ENCODE measurements at places on chromosomes 6 and 20. TPM values are rescaled to one million over a fixed set of nuclear protein-coding genes. Genes with fewer than 3 reads are reported as not detected.

DNA sequence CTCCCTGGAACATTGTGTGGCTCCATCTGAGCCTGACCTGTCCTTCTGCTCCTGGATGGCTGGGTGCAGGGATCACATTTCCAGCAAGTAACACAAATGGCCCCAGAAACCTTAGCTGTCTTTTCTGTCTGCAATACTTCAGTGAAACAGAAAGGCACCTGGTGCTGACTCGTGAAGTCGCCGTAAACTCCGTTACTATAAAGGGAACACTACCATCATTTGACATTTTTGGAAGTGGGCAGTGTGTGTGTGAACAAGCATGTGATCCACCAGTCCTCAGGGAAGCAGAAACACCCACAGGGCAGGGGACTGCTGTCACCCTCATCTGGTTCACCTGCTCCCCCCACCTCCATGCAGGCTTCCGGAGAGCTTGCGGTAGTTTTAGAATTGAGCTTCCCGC, 23.9 kb downstream of the SERPINB6 start:
- no peak for DNase-seq

Gene APOM
- polyA plus RNA-seq, result 3.6 TPM

Gene LRRN4
- not detected for polyA plus RNA-seq

GRCh38 chr6:91149246-91149955, 562.5 kb upstream of the MAP3K7 start:
- DNase-seq, result no peak

Gene SLC22A7
- polyA plus RNA-seq, result 0.15 TPM

- no peak for DNase-seq
Observed at GRCh38 chr6:87827346-87827745, 125.3 kb upstream of the AKIRIN2 start.

DNA sequence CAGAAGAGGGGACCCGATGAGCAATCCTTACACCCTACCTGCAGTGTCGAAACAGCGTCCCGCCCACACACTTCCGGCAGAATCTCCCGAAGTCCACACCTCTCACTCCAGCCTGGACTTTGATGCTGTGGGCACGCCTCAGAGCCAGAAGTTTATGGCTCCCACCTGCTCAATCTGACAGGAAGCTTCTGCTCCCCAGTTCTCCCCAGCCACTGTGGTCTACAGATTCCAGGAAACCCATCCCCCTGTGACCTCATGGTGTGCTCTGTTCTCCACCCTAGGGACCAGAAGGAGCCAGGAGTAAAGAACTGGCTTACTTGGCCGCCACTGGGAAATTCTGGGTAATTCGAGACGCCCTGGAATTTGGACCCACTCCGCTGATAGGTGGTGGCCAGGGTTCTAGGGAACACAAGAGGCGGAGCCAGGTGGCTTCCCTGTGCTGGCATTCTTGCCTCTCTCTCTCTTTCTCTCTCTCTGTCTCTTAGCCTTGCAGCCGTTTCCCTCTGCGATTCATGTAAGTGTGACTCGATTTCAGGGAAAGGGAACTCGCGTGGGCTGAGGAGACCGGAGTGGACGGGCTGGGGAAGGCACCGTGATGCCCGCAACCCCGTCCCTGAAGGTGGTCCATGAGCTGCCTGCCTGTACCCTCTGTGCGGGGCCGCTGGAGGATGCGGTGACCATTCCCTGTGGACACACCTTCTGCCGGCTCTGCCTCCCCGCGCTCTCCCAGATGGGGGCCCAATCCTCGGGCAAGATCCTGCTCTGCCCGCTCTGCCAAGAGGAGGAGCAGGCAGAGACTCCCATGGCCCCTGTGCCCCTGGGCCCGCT, at the start of gene TRIM15:
TRIM15 (plus strand) TSS at position 457 of the 828 bp plus-strand sequence; CDS start at position 596, 139 bp downstream.
- no peak for DNase-seq

GRCh38 chr20:5863040-5863833, 87.1 kb downstream of the TRMT6 start:
- DNase-seq, result no peak

Gene SUMO4
- not detected for polyA plus RNA-seq

Gene CAGE1
- polyA plus RNA-seq, result not detected

GRCh38 chr20:695165-695866, 19.7 kb upstream of the SCRT2 start:
- no peak for DNase-seq

DNA sequence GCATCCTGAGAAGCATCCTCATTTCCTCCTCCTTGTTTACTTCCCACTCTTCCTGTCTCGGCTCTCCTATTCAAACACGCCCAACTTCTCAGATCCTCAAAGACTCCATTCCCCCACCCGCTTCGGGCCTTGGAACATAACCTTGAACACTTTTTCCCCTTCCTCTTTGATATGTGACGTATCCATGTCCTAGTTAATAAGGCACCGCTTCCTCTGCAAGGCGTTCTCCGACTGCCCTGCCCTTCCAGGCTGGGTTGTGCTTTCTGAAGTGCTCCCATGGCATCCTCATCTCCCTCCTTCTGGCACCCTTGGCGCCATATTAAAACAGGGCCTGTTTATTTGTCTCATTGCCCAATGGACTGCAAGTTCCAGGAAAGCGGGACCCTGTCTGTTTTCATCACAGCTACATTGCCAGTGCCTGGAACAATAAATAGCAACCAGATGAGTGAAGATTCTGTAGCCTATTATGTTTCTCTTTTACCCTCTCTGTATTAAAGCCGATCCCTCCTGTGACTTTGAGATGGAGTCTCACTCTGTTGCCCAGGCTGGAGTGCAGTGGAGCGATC, 115.3 kb upstream of the TRAF3IP2 start:
- no peak for DNase-seq

DNA sequence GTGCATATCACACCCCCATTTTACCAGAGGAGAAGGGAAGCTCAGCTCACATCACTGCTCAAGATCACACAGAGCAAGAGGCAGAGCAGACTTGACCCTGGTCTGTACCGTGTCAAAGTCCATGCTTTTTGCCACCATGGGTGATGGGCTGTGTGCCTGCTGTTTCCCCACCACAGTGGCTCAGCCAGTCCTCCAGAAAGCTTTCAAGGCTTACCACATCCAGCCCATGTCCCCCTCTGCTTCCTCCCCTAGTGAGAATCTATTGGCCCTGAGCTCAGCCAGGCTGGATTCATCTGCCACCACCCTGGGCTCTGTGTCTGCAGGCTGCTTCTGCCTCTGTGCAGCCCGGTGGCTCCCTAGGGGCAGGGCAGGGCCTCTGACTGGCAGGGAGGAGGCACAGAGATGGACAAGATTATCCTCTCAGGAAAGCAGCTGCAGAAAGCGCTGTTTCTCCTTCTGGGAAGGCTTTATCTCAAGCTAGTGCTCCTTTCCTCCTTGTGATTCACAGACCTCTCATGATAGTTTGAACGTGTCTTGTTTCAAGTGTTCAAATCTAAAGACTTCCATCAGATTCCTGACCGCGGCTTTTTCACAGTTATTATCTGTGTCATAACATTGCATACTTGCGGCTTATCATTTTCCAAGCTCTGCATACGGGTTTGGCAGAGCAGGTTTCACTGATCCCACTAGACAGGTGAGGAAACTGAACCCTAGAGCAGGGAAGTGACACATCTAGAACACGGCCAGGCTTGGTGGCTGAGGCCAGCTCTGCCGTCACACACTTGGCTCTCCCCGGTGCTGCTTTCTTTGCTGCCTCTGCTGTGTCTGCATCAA, 37.4 kb downstream of the VEGFA start:
- DNase-seq, result no peak

Gene OXT
- 0.48 TPM for polyA plus RNA-seq

DNA sequence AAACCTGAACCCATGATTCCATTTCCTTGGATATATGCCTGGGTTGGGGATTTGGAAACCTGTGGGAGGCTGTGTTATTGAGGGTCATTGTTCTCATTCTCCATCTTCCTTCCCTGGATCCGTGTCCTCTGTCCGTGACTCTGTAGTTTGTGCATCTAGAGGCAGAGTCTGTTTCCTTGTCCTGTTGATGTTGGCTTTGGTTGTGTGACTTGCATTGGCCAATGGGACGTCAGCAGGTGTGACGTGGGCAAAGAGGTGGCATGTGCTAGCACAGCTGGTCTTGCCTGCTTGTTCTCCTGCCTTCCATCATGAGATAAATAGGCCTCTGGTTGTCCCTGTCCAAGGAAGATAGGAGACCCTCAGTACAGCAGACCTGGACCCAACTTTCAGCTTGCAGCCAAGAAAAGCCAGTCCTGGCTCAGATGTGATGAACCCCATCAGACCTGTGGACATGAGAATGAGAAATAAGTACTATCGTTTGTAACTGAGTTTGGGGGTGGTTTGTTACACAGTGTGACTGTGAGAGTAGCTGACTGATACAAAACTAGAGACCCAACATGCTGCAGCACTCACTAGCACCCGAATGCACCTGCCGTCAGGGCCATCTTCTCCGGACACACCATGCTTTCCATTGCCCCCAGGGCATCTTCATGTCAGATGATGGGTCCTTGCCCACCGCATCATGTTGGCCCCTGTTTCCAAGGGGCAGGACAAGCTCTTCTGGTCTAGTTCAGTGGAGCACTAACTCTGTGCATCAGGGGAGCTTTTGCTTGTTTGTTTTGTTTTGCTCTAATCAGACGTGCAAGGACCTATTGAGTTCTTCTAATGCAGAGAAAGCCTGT, 195.3 kb upstream of the SULF2 start:
- no peak for DNase-seq

DNA sequence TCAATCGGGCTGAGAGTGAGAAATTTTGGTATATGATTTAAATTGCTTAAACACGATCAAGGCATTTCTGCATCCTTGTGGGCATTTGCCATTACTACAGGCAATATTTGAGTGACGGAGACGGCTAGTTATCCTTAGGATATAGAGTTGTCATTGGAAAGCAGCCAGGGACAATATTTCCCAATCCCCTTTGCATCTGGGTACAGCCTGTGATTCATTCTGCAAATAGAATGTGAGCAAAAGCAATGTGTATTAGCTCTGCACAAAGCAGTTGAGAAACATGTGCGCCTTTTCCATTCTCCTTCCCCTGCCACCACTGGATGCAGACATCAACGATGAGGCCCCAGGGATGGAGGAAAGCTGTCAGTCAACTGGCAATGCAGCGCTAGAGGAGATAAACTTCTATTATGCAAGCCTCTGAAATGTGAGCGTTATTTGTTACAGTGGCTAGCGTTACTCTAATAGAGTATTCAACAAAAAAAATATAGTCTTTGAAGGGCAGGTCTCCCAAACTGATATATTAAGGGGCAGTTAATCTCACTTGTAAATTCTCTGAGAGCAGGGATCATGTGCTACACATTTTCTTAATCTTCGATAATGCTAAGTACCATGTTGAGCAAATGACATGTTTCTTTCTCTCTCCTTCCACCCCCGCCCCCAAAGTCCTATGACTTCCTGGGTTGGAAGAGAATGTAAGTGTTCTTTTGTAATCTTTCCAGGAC, 37.1 kb upstream of the NCOA3 start:
- peak; percentile 71 for DNase-seq

Gene RING1
- 48.3 TPM for polyA plus RNA-seq

DNA sequence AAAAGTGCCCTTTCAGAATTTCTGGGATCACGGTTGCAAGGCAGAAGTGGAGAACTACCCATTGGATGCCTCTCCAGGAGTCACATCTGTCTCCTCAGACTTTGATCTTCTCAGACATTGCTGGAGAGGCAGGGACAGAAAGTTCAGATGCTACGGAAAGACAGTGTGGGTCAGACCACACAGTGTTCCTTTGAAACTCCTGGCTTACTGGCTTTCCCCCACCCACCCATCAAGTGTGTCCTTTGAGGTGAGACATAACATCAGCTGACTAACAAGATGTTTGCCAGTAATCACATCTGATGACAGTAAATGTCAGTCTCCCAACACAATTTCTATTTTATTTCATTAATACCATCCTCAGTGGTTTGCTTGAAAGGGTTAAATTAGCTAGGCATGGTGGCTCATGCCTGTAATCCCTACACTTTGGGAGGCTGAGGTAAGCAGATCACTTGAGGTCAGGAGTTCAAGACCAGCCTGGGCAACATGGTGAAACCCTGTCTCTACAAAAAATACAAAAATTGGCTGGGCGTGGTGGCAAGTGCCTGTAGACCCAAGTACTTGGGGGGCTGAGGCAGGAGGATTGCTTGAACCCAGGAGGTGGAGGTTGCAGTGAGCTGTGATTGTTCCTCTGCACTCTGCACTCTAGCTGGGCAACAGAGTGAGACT, 67.2 kb upstream of the SNX9 start:
- no peak for DNase-seq

DNA sequence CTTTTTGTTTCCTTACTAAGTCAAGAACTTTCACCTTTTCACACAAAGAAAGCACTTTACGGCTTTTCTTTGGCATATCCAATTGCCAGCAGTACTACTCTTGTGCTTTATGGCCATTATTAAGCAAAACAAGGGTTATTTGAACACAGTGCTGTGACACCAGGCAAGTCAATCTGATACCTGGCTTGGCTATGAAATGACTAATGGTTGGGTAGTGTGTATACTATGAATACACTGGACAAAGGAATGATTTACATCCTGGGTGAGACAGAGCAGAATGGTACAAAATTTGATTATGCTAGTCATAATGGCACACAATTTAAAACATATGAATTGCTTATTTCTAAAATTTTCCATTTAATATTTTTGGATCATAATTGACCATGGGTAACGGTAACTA, 22.1 kb upstream of the ADGRF1 start:
- no peak for DNase-seq

GRCh38 chr6:161242779-161243693, 30.8 kb downstream of the AGPAT4 start:
- no peak for DNase-seq

Gene GNRH2
- polyA plus RNA-seq, result not detected

DNA sequence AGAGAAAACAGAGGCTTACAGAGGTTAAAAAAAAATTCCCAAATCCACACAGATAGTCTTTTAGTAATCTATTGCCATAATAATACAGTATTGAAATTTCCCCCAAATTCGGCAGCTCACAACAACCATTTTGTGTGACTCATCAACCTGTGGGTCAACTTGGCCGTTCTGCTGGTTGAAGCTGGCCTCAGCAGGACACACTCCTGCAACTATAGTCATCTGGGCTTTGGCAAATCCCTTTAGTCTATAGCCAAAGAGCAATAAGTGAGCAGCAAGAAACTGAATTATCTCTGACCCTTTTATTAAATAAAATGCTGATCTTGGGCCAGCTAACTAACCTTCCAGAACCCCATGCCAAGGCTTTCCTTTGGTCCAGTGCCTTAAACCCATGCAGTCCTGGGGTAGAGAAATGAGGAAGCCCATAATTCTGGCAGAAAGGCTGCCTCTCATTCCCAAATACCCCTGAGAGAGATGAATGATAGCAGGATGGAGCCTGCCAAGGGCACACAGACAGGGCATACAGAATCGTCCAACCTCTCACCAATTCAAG, 17.2 kb upstream of the SNAP25 start:
- no peak for DNase-seq

- DNase-seq, result no peak
Observed at GRCh38 chr6:99882128-99882702, 111.8 kb downstream of the MCHR2 start.

Gene TCF21
- polyA plus RNA-seq, result 25.6 TPM

Measured in urinary bladder (tissue), 4 donors.